RPMI8226 (cell line): ENCODE measurements at places on chromosomes 13 and 19.
A peak's percentile ranks its signal among the peaks of the same experiment; 100 is the strongest.

- DNase-seq: peak; percentile 44
Measured at GRCh38 chr19:30784850-30785457, 412.8 kb downstream of the ZNF536 start.

GRCh38 chr13:26599860-26600259, 42.4 kb downstream of the WASF3 start:
- no peak for DNase-seq

GRCh38 chr13:25266706-25267105, 20.6 kb downstream of the MTMR6 start:
- DNase-seq: no peak

- no peak for DNase-seq
Measured at GRCh38 chr13:109840201-109840892, 54.0 kb upstream of the IRS2 start.

DNA sequence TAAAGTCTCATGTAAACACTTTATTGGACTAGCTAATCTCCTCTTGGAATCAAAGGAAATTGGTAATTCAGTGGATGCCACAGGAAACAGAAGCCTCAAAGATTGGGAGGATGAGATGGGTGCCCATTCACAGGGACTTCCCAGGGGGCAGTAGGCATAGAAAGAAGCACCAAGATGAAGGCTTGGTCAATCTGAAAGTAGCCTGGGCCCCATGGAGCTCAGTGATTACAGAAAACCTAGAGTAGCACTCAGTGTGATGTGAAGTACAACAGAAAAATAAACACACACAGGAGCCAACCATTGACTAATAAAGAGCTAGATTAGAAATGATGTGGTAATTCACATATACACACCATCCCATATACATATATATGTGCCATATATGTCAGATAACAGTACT, 560.6 kb downstream of the TBC1D4 start:
- no peak for DNase-seq

GRCh38 chr13:24737042-24737441, 26.9 kb upstream of the RNF17 start:
- no peak for DNase-seq

- no peak for DNase-seq
Measured at GRCh38 chr13:94239135-94239534, 240.3 kb downstream of the DCT start.

GRCh38 chr13:57314897-57315520, 148.0 kb downstream of the PRR20E start:
- DNase-seq: no peak

GRCh38 chr13:111265006-111265700, 55.3 kb upstream of the TEX29 start:
- no peak for DNase-seq

DNA sequence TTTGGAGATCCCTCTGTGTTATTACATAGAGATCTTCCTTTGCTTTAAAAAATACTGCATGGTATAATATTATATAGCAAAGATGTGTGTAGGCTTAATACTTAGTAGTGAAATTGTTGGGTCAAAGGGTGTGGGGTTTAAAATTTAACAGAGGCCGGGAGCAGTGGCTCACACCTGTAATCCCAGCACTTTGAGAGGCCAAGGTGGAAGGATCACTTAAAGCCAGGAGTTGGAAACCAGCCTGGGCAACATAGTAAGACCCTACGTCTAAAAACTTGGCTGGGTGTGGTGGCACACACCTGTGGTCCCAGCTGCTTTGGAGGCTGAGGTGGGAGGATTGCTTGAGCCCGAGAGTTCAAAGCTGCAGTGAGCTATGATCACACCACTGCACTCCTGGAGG, 22.3 kb upstream of the CEBPA start:
- no peak for DNase-seq

DNA sequence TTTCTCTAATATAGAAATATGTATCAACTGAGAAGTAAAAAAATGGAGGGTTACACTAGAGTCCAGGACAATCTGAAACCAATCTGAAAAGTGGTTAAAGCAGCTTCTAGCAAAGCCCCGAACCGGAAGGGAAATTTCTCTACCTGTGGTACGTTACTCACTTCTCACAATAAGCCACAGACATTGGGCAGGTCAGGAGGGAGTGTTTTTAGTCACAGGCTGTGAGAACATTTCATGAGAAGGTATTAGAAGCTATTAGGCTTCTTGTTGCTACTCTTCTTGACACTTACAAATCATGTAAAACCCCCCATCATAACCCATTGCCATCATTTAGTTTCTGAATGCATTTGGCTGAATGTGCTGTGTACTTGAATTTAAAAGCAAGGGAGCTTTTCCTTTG, 120.9 kb downstream of the NUFIP1 start:
- no peak for DNase-seq

DNA sequence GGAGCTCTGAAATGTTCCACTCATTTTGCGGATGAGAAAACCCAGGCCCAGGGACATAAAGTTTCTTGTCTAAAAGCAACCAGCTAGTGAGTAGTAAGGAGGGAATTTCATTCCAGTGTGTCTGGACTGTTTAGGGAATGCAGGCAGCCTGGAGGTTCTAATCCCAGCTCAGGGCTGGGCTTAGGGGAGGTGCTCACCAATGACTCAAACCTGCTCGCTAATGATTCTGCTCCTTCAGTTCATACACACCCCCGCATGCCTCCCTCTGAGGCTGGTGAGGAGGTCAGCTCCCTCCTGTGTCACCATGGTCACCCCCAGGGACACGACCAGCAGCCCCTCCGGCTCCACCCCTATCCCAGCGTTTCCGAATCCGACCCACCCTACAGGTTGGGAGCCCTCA, 34.6 kb downstream of the CYP4F2 start:
- no peak for DNase-seq

DNA sequence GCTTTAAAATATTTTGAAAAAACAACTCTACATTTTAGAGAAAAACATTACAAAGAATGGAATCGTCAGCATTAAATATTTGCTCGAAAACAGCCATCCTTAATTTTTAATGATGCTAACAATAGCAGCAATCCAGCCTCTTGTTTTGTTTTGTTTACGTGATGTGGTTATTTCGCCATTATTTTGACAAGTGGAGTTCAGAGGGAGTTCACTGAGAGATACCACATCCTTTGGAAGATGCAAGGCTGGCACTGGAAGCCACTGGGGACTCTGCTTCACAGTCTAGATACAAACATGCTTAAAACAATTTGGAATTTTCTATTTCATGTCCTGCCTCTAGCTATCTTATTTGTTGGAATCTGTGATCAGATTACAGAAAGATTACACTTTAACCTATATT, 556.3 kb downstream of the PCDH17 start:
- no peak for DNase-seq

DNA sequence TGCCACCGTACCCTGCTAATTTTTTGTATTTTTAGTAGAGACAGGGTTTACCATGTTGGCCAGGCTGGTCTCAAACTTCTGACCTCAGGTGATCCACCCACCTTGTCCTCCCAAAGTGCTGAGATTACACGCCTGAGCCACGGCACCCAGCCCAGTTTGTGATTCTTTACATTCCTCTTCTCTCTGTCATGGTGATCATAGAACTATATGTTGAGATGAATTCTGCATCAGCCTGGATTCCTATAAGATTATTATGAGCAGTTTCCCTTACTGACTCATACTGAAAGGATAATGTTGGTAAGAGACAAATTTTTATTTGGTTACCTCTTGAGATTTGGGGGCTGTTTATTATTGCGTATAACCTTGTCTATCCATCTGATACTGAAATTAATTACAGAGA, 121.5 kb upstream of the CSNK1A1L start:
- DNase-seq: no peak

GRCh38 chr19:3669947-3670795, 30.1 kb downstream of the PIP5K1C start:
- no peak for DNase-seq

DNA sequence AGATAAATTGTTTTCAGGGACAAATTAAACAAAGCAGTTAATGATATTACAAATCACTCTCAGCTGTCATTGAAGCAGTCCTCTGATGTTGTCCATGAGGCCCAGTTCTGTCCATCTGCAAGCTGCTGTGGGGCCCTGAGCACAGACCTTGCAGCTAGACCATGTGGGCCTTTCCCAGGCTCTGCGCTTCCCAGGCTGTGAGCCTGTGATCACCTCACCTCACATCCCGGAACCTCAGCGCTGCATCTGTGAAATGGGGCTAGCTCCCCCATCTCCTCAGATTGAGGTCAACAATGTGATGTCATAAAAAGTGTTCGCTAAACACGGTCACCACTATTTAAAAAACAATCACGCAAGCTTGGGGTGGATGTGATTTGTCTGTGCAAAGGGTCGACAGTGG, 51.9 kb upstream of the UQCRFS1 start:
- no peak for DNase-seq

DNA sequence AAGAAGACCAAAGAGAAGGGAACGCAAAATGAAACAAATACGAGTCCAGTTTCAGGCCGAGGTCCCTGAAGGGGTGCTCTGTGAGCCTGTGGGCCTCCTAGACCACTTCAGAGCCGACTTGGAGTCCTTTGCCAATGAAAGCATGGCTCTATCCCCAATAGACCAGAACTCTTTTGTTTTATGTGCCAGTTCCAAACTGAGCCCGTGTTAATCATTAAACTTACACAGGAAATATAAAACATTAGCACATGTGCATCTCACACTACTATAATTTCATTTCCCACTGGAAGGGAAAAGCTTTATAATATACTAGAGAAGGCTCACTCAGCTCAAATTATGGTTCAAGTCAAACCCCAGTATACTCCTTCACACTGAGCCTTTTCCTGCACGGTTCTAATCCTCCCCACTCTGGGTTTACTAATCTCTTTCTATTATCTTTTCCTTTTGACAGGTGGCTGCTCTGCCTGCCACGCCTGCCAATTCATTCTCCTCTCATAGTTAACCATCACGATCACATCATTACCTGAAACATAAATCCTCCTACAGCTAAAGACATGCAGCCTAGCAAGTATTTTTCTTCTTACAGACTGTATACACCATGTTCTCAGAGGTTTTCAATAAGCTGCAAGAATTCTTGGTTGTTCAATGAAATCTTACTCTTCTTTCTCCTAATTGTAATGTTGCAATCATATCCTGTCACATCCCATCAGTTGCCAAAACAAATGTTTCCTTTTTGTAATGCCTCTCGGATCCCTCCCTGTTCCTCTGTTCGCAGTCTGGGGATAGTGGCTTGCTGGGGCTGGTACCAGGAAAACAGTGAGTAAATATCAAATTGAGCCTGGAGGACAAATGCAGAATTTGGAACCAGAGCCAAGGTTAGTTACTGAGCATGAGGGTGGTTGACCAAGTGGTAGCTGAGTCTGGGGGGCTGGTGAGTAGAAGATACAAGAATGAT, 18.8 kb upstream of the WASF3 start:
- no peak for DNase-seq

GRCh38 chr13:85148009-85148408, 651.2 kb downstream of the SLITRK6 start:
- DNase-seq: no peak

DNA sequence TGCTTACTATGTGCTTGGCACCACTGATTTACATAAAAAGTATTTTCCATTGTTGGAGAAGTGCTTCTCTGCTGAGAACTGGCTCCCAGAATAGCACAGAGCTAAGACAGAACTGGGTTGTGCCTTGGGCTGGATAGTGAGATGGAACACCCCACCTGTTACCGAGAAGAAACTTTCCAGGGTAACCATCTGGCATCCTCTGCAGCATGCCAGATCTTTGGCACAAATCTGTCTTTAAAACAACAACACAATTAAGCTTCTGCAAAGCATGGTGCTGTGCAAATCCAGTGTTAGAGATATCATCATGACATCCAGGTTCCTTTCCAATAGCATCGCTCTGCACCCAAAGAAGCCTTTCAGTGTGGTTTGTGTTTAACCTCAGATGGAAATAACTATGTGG, 202.5 kb upstream of the RFC3 start:
- DNase-seq: no peak

- no peak for DNase-seq
Measured at GRCh38 chr13:54742984-54743383, 1714.4 kb downstream of the OLFM4 start.

DNA sequence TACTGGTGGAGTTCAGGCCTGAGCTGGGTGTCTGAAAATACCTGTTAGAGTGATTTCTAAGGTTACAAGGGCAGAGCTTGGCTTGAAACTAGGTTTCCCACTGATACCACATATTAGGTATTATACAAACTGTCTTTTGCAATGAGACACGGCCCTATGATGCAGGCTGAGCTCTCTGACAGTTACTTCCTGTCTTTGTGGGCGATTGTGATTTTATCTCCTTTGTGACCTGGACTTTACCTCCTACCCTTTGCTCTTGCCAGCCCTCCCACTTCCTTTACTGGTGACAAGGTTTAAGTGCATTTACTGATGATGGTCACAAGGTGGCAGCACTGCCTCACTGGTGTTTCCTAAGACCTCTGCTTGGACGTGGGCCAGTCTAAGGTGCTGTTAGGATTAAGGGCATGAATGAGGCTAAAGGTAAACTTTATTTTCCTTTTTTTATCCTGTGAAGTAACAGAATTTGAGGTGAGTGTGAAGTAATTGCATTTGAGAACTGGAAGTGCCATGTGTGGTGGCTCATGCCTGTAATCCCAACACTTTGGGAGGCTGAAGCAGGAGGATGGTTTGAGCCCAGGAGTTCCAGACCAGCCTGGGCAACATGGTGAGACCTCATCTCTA, 7.7 kb upstream of the CXCL17 start:
- peak; percentile 79 for DNase-seq
